Spleen (tissue), 13 donors: ENCODE measurements at places on chromosomes 6 and 20.
A peak's percentile ranks its signal among the peaks of the same experiment; 100 is the strongest.

DNA sequence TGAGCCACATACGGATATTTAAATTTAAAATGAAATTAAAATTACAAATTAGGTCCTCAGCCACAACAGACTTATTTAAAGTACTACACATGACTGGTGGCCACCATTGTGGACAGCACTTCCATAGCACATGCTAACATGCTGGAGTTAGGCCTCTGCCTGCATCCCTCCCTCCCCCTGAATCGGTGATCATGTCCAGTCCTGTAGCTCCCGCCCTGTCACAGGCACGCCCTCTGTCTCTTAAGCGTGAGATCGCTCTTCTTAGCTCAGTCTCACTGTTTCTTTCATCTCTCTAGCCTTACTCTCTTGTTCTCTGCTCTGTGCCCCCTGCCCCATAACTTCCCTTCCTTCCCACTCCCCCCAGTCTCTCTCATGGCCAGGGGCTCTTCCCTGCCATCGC lies 28.9 kb downstream of the ELMO2 start:
- no peak overlapping the region for H3K4me3 ChIP-seq
- H3K27me3 ChIP-seq: no peaks in the 10 kb centered on the region
- H3K27ac ChIP-seq: no peak overlapping the region
- no peaks in the 10 kb centered on the region for H3K4me1 ChIP-seq
- peaks cover 100% of the 10 kb centered on the region for H3K36me3 ChIP-seq

GRCh38 chr20:17825960-17826843 lies 126.4 kb downstream of the BANF2 start:
- no peaks in the 10 kb centered on the region for H3K36me3 ChIP-seq
- peak overlapping the region; percentile 73 for H3K27ac ChIP-seq
- H3K27me3 ChIP-seq: no peaks in the 10 kb centered on the region
- no peak overlapping the region for H3K4me3 ChIP-seq

GRCh38 chr6:83978997-83979396 lies 54.6 kb upstream of the MRAP2 start:
- no peak for DNase-seq
- H3K4me3 ChIP-seq: no peak overlapping the region
- no peaks in the 10 kb centered on the region for H3K36me3 ChIP-seq
- H3K27ac ChIP-seq: no peak overlapping the region
- no peaks in the 10 kb centered on the region for H3K4me1 ChIP-seq

GRCh38 chr6:41894366-41895299 lies 542 bp downstream of the USP49 start:
- H3K4me1 ChIP-seq: peaks cover 22% of the 10 kb centered on the region
- H3K36me3 ChIP-seq: no peaks in the 10 kb centered on the region
- peak overlapping the region; percentile 78 for H3K4me3 ChIP-seq
- peak overlapping the region; percentile 91 for H3K27ac ChIP-seq
- no peaks in the 10 kb centered on the region for H3K27me3 ChIP-seq

DNA sequence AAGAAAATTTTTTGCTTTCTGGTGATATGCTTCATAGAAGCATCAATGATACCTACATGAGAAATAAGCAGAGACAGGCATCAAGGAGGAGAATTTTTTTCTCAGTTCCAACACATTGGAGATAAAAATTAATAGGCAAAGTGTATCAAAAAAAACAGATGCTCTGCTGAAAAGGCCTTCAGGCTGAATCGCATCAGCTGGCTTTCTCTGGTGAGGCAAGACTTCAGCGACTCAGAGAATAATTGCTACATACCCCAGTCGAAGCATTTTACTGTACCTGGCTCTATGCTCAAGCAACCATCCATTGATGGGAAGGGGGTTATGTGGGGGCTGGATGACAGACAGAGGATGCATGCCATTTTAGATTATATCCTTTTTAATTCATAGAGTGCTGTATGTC lies 415.1 kb downstream of the TFAP2A start:
- no peak for DNase-seq
- H3K36me3 ChIP-seq: no peaks in the 10 kb centered on the region
- no peaks in the 10 kb centered on the region for H3K27me3 ChIP-seq
- H3K4me1 ChIP-seq: no peaks in the 10 kb centered on the region
- H3K4me3 ChIP-seq: no peak overlapping the region

DNA sequence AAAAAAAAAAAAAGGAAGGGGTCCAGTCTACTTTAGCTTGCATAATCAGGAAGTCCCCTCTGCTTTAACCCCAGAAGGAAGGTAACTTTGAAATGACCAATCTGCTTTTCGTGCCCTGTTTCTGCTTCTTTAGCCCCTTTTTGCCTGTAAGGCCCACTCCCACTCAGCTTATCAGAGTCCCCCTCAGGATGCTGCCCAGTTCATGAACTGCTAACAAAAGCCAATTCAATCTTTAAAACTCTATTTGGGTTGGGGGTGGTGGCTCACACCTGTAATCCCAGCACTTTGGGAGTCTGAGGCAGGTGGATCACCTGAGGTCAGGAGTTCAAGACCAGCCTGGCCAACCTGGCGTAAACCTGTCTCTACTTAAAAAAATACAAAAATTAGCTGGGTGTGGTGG lies 12.3 kb downstream of the GHRH start:
- no peak for DNase-seq
- H3K36me3 ChIP-seq: no peaks in the 10 kb centered on the region
- H3K4me3 ChIP-seq: no peak overlapping the region
- no peak overlapping the region for H3K27ac ChIP-seq
- H3K27me3 ChIP-seq: no peaks in the 10 kb centered on the region

DNA sequence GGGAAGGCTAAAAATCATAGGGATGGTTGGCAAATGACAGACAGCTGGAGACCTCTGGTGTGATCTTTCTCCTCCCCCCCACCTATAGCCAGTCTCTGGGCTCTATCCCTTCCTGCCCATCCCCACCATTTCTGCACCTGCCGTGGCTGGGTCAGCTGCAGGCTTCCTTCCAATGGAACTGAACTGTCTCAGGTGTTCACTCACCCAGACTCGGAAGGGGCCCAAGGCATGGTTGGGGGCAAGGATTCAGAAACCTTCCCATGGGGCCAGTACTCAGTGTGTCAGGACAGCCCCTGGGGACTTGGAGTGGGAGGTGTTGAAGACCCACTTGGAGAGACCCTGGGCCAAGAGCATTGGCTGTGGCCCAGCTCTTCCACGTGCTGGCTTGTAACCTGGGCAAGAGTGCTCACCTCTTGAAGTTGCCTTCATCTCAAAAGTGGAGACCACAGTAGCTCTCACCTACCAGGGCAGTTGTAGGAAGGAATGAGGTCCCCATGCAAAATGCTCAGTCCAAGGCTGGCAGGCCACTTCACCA lies 1.7 kb upstream of the PHACTR3 start:
- no peaks in the 10 kb centered on the region for H3K36me3 ChIP-seq
- H3K4me1 ChIP-seq: peaks cover 32% of the 10 kb centered on the region
- no peak for DNase-seq
- no peak overlapping the region for H3K4me3 ChIP-seq
- no peak overlapping the region for H3K27ac ChIP-seq

DNA sequence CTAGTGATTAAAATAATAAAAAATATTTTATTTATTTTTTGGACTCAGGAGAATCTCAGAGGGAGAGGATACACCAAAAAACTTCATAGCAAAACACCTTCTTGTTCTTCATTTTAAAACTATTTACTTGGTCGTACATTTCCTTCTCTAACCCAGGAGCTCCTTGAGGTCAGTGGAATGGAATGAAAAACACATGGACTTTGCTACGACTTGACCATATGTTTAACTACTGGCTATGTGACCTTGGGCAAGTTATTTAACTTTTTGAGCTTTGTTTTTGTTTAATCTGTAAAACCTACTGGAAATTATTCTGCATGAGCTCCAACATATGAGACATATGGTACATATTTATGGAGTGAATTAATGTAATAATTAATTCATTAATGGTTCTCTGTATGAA lies 1005.5 kb upstream of the CITED2 start:
- H3K4me1 ChIP-seq: peaks cover 3% of the 10 kb centered on the region
- no peak overlapping the region for H3K27ac ChIP-seq
- no peaks in the 10 kb centered on the region for H3K27me3 ChIP-seq

DNA sequence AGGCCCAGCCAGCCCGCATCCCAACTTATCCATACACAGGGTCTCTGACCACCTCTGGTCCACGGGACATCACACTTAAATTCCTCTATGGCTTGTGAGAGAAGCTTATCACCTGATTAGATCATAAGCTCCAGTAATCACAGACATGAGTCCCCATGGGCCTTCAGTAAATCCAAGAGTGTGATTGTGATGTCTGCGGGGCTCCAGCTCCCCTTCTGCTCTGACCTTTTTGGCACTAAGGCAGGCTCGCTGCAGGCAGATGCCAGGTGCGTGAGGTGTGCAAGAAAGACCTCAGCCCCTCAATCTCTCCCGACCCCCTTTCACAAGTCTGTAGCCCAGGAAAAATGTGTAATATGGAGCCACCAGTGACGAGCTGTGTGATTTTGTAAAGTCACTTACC lies 127.6 kb upstream of the DUSP22 start:
- no peak overlapping the region for H3K27ac ChIP-seq
- H3K27me3 ChIP-seq: no peaks in the 10 kb centered on the region
- DNase-seq: no peak
- H3K4me3 ChIP-seq: no peak overlapping the region
- no peaks in the 10 kb centered on the region for H3K4me1 ChIP-seq

DNA sequence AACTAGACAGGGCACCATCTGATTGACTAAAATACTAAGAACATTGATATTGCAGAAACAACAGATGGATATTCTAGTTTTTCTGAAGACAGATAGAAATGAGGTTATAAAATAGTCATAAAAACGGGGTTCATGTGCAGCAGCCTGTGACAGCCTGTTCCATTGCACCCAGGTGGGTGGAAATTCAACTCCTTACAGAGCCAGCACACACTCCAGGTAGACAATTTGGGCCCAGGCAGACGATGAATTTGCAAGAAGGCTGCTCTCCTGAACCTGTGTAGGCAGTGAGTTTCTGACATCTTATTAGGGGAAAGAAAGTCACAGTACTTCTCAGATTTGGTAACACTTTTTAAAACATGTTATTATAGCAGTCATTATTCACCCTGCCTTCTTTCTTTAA lies 414.1 kb downstream of the PHF3 start:
- no peaks in the 10 kb centered on the region for H3K4me1 ChIP-seq
- DNase-seq: no peak
- H3K27ac ChIP-seq: no peak overlapping the region
- H3K36me3 ChIP-seq: no peaks in the 10 kb centered on the region

DNA sequence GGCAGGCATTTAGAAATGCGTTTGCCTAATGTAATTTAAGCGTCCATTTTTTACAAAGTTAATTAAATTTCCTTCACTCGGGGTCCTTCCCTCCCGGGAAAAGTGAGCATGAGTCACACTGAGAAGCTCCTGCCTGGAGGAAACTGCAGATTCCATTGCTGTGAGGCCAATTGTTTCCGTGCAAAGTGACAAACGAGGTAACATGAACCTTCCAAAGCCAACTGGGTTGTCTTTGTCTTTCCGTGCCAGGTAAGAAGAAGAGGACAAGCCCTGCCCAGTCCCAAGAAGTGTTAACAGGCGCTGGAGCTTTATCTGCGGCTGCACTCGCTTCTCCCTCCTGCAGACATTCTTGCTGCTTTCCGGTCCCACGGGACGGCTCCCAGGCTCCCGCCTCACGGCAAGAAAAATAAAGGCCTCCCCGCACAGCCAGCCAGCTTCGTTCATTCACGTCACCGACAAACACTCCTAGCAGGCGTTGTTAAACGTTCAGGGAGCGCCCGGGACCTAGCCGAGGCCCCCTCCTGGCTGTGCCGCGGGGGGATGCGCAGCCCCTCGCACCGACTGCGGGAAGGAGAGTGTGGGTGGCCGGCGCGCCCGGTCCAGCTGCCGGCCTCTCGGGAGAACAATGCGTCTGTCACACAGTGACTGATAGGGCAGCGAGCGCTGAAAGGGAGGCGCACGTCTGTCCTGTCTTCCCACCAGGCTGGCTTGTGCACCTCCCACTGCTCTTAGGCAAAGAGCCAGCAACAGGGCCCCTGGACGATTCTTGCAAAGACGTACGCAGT lies 61.5 kb upstream of the HDDC2 start:
- H3K27ac ChIP-seq: no peak overlapping the region
- peak overlapping the region; percentile 11 for H3K4me3 ChIP-seq
- H3K27me3 ChIP-seq: peaks cover 9% of the 10 kb centered on the region
- H3K4me1 ChIP-seq: peaks cover 11% of the 10 kb centered on the region

GRCh38 chr6:118187568-118188164 lies 280.6 kb downstream of the SLC35F1 start:
- H3K27ac ChIP-seq: no peak overlapping the region
- no peak overlapping the region for H3K4me3 ChIP-seq
- no peaks in the 10 kb centered on the region for H3K4me1 ChIP-seq
- DNase-seq: no peak
- no peaks in the 10 kb centered on the region for H3K36me3 ChIP-seq

GRCh38 chr6:19369785-19370184 lies 467.4 kb upstream of the ID4 start:
- H3K27ac ChIP-seq: no peak overlapping the region
- no peaks in the 10 kb centered on the region for H3K4me1 ChIP-seq
- H3K36me3 ChIP-seq: no peaks in the 10 kb centered on the region

GRCh38 chr6:149233056-149233715 lies 84.3 kb upstream of the TAB2 start:
- H3K27me3 ChIP-seq: no peaks in the 10 kb centered on the region
- peaks cover 42% of the 10 kb centered on the region for H3K4me1 ChIP-seq
- DNase-seq: no peak
- H3K4me3 ChIP-seq: no peak overlapping the region
- H3K27ac ChIP-seq: peak overlapping the region; percentile 20

DNA sequence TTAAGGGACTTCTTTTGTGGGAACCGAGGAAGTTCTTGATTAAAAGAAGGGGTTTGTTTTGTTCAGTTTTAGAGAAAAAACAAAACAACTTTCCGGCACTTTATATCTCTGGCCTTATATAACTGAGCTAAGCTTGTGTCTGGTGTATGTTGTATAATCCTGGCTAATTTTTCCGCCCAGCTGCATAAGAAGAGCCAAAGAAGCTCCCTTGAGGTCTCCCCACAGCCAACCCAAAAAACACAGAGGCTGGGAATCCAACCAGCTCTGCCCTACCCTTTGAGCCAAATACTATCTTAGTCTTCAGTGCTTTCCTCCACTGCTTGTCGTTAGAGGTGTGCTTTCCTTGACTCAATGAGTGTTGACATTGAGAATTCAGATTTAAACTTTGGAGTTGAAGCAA lies 45.5 kb upstream of the RNF146 start:
- H3K4me3 ChIP-seq: no peak overlapping the region
- no peaks in the 10 kb centered on the region for H3K27me3 ChIP-seq
- no peaks in the 10 kb centered on the region for H3K4me1 ChIP-seq
- no peak overlapping the region for H3K27ac ChIP-seq
- DNase-seq: no peak
- no peaks in the 10 kb centered on the region for H3K36me3 ChIP-seq

GRCh38 chr6:156870924-156871539 lies 93.9 kb downstream of the ARID1B start:
- no peak overlapping the region for H3K4me3 ChIP-seq
- H3K36me3 ChIP-seq: no peaks in the 10 kb centered on the region
- H3K27ac ChIP-seq: no peak overlapping the region
- no peaks in the 10 kb centered on the region for H3K27me3 ChIP-seq
- peaks cover 47% of the 10 kb centered on the region for H3K4me1 ChIP-seq

GRCh38 chr6:36933102-36933501 lies 21.4 kb upstream of the PI16 start:
- H3K36me3 ChIP-seq: no peaks in the 10 kb centered on the region
- H3K4me3 ChIP-seq: no peak overlapping the region
- no peak for DNase-seq
- no peaks in the 10 kb centered on the region for H3K27me3 ChIP-seq
- no peak overlapping the region for H3K27ac ChIP-seq
